Posterior cingulate gyrus (tissue), 11 donors: ENCODE measurements at places on chromosomes 12 and 14.

- no peak for DNase-seq
Observed at GRCh38 chr12:120847814-120848213, 56.3 kb downstream of the SPPL3 start.

DNA sequence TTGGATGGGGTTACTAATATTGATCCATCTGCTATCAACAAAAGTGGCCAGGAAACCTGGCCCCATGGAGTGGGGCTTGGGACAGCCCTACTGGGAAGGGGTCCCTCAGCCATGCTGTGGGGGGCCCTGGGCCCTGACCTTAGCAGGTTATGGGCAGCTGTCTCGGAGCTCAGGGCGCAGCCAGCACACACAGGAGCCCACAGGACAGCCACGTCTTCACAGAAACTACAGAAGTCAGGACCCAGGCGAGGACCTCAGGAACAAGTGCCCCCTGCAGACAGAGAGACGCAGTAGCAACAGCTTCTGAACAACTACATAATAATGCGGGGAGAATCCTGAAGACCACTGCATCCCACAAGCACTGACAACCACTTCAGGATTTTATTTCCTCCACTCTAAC lies 11.9 kb upstream of the FKBP11 start:
- DNase-seq = no peak

DNA sequence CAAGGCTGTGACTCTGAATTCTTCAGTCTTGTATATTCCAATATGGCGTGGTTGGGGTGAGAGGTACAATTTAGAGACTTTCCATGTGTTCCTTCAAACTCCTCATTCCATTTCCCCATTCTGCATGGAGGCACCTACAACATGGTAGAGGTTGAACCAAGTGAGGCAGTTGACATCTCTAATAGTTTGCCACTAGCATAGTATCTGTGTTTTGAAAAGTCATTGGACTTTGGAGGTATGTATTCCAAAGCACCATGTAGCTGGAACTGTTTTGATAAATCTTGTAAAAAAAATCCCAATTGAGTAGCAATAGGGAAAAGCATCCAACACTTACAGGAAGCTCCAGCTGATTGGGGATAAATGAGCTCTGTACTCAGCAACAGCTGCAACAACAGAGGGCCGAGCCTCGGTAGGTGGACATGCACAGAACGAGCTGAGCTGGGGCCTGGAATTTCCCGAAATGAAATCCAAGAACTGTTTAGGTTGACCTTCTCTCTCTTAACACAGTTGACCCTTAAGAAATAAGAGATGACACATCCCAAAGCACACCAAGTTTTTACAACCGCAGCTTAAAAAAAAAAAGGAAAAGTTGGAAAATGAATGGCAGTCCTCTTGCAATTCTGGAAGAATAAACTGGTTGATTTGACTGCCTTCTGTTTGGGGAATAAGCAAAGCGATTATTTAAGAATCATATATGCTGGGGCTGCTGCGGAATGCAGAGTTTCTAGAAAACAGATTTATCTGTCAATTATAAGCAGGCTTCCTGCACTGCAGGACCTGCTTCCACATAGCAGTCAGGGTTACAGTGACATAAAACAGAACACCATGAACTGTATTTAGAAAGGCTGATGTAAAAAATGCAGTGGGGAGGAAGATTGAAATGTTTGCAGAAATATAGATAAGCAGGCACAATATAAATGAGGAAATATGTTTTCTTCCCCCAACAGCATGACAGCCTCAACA lies 194.6 kb upstream of the KRR1 start:
- no peak for DNase-seq

- DNase-seq = no peak
Observed at GRCh38 chr14:68441542-68441941, 351.3 kb downstream of the ZFP36L1 start.

GRCh38 chr12:70985850-70986249 lies 65.3 kb upstream of the PTPRR start:
- no peak for DNase-seq

GRCh38 chr14:54591461-54591860 lies 24.5 kb downstream of the SAMD4A start:
- DNase-seq = no peak

GRCh38 chr12:58372298-58372697 lies 430.9 kb downstream of the ATP23 start:
- DNase-seq = no peak

GRCh38 chr12:12572659-12573058 lies 10.0 kb upstream of the DUSP16 start:
- DNase-seq = no peak

DNA sequence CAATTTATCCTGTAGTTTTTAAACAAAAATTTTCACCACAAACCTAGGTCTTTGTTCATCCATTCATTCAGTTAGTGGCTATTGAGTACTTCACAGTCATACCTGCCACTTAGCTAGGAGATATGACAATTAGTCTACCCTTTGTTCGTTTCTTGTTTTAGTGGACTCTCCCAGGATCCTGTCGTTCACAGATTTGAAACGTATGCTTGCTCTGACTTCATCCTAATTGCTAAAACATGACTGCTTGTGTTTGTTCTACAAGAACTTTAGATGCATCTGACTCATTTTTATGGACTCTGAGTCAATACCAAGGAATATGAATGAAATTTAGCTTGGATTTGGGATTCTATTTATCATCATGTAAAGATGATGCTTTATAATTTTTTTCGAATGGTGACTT lies 69.5 kb downstream of the TBC1D30 start:
- DNase-seq = no peak

DNA sequence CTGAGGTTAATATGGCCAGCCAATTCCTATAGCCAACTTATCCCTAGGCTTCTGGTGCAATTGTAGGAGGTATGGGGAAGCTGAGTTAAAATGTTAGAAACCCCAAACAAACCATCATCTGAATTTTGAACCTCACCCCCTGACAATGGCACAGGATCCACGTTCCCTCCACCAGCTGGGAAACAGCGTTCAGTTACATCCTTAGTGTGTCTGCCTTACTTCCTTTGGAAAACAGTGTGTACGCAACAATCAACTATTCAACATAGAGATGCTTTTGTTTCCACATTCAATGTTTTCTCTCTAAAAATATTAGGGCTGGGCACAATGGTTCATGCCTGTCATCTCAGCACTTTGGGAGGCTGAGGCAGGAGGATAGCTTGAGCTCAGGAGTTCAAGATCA lies 203.4 kb downstream of the TTC7B start:
- DNase-seq = no peak

- DNase-seq = no peak
Observed at GRCh38 chr12:95690861-95691635, 99.5 kb downstream of the NTN4 start.

DNA sequence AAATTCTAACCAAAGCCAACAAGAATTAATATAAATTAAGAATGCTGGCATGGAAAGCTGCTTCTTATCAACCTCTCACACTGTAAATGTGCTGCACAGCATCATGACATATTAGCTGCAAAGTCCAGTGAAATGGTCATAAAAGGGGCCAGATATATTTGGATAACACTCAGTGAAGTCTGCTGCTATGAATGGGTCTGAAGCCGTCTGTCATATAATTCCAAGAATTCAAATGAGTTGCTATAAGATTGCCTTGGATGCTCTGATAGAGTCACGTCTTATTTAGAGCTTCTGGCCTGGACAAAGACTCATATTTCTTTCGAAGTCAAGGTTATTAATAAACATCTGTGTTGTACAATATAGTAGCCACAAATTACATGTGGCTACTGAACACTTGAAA lies 54.3 kb upstream of the OVCH1 start:
- DNase-seq = no peak

- DNase-seq = peak; percentile 62
Observed at GRCh38 chr14:82710267-82710841, 1176.7 kb upstream of the SEL1L start.

DNA sequence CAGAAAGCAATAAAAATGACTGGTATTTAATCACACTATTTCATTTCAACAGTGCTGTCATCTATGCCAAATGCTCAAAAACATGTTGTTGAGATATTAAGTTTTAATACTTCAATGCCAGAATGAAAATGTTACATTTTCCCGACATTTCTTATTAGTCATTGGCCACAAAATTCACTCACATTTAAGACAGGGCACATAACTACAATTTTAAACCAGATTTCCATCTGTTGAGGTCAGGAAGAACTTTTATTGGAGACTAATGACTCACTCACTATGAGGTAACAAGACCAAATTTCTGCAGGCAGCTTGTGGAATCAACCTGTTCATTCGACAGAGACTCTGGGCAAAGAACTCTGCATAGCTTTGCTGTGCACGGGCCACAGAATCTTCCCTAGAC lies 36.8 kb downstream of the PPTC7 start:
- DNase-seq = no peak

DNA sequence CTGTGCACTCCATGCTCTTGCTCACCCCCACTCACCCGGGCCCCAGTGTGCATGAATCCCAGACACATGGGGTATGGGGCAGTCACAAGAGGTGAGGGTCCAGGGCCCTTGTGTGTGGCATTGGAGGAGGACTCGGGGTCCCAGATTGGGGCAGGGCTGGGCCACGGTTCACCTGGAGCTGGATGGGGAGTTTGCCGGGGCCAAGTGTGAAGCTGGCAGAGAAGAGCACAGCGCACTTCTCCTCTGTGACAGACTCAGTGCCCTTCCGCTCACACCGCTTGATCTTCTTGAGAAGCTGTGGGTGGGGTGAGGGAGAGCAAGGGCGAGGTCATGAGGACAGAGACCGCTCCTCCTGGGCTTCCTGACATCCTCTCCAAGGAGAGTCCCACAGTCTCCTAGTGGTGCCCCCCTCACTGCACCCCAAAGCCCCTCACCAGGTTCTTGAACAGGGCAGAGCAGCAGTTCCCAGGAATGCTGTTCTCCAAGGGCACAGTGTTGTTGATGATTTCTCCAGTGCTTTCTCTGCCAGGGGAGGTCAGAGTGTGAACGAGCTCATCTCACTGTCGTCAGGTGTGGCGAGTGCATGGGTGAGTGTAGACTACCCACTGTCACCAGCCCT lies 6.8 kb downstream of the STAT6 start:
- DNase-seq = no peak

GRCh38 chr12:120903412-120904196 lies 554 bp downstream of the SPPL3 start:
- DNase-seq = peak; percentile 29

- peak; percentile 94 for DNase-seq
Observed at GRCh38 chr12:76685246-76685678, 78.7 kb upstream of the ZDHHC17 start.

- no peak for DNase-seq
Observed at GRCh38 chr12:51124504-51124903, 41.1 kb upstream of the CSRNP2 start.

DNA sequence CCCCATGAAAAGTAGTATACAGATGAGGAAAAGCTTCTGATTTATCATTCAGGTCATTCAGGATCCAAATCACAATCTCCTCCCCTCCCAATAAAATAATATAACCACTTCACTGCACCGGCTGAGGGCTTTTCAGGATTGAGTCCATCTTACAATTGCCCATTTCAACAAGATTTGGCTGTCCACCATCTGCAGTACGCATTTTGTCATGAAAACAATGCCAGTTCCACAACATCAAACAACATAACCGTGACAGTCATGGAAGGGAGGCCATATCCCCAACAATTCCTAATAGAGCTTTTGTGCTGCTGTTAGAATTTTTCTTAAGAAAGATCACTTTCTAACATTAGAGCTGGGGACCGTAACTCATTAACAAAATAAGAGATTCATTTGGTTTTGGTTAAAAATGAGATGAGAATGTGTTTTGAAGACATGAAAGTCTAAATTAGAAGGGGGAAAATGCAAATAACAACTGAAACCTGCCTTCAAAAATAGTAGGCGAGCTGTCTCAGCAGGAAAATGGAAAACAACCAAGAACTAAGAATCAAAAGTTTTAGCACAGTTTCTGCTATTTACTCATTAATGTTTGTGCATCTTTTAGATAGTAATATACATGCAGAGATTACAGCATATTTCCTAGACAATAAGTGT lies 38.3 kb upstream of the TMTC2 start:
- no peak for DNase-seq

DNA sequence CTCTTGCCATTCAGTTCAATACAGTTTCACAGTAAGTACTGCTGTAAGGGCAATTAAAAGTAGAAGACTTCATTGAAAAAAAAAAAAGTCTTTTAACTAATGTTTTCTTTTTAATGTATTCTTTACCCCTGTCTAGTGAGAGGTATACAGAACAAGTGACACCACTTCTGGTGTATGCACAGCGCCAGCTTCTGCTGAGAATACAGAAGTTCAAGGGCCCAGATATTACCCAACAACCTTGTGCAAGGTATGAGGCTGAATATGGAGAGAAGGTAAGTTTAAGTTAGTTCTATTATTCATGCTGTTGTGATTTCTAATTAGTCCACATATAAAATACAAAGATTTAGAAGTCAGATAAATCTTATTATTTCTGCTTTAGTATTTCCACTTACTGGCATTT lies 168.7 kb downstream of the CFAP54 start:
- no peak for DNase-seq

GRCh38 chr12:34257093-34257492 lies 234.8 kb downstream of the ALG10 start:
- no peak for DNase-seq

DNA sequence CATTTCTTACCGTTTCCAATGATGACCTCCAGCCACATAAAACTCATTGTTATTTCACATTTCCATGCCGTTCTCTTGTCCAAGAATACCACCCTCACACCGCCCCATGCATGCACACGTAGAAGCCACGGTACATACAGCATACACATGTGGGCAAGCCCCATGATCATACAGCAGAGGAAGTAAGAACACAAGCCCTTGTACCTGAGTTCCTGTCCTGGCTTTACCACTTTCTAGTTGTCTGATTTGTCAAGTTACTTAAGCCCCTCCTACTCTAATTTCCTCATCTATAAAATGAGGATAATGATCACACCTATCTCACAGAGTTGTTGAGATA lies 59.9 kb downstream of the DUSP16 start:
- DNase-seq = no peak

DNA sequence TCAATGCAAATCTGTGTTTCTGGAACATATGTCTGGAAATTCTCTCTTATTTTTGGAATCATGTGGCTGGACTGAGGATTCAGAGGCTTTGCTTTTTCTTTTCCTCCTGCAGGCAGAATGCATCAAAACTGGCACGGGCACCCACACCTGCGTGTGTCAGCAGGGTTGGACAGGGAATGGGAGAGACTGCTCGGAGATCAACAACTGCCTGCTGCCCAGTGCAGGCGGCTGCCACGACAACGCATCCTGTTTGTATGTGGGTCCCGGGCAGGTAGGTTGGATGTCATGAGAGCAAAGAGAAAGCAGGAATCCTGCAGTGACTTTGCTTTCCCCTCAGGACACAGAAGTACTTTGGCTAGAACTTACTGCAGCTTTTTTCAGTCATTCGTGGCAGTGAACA lies 90.3 kb downstream of the STAB2 start:
- DNase-seq = no peak

DNA sequence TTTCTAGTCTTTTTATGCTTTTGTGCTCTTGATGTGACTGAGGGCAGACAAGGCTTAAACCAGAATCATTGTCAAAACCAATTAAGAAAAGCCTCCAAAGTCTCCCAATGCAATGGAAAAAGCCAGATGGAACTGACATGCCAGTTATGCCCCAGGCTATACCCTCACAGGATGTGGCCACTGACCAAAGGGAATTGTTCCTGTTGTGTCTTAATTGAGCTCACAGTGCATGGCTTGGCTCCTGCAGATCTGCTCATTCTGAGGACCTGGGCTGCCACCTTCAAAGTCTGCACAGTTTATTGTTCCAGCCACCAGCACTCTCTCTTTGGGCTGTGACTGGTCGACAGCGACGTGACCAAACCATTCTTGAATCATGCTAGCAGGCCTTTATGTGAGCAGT lies 17.1 kb upstream of the BICD1 start:
- no peak for DNase-seq

GRCh38 chr12:125533434-125534029 lies 468.3 kb downstream of the AACS start:
- peak; percentile 75 for DNase-seq
